ENCODE measurements at places on chromosomes 12 and 14.

DNA sequence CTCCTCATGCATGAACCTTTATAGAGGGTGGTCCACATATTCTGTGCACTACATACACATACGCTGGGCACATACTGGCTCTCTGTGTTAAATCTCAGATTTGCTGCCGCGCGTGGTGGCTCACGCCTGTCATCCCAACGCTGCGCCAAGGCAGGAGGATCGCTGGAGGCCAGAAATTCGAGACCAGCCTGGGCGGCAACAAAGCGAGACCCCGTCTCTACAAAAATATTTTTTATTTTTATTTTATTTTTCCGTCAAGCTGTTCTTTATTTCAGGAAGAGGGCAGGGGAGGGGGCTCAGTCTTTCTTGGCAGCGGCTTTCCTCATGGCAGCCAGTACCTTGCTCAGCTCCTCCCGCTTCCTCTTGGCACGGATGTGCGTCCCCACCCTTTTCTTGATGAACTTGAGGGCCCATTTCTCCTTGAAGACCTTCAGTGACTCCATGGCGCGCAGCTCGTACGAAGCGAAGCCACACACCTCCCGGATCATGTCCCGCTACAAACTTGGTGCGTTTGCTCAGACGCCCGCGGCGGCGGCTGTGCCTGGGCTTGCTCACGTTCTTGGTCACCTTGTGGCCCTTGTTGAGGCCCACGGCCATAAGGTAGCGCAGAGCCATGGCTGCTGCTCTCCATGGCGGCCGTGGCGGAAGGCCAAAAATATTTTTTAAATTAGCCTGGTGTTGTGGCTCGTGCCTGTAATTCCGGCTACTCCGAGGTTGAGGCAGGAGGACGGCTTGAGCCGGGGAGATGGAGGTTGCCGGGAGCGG lies 3.2 kb downstream of the DCAF4 start:
- DNase-seq, result no peak

GRCh38 chr12:110688446-110689280 lies at the start of gene HVCN1:
HVCN1 (minus strand) TSS chr12:110689115; CDS start chr12:110683245, 5,870 bp downstream.
- DNase-seq, result no peak

DNA sequence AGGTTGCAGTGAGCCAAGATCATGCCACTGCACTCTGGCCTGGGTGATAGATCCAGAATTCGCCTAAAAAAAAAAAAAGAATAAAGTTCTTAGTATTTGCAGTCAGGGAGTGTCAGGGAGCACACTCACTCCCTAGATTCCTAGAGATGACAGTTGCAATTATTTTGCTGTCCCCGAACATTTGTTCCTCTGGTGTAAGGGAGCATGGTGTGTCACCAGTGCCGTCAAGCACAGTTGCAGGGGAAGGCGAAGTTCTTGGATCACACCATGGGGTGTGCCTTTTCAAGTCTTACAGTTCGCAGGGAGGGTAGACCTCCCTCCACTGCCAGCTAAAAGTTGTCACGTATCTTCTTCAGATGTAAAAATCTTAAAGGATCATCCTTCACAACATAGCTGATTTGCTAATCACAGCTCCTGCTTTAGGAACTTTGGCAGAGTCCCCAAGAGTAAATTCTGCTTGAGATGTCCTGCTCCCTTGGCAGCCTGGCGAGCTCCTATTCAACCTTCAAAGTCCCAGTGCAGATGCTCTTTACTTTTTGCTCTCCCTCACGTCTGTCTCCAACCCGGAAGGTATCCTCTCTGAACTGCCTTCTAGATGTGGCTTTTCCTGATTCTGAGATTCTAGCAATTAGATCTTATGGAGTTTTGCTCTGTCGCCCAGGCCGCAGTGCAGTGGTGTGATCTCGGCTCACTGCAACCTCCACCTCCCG lies 11.3 kb downstream of the ACACB start:
- DNase-seq, result no peak

GRCh38 chr14:37147310-37147880 lies 25.0 kb downstream of the SLC25A21 start:
- no peak for DNase-seq

DNA sequence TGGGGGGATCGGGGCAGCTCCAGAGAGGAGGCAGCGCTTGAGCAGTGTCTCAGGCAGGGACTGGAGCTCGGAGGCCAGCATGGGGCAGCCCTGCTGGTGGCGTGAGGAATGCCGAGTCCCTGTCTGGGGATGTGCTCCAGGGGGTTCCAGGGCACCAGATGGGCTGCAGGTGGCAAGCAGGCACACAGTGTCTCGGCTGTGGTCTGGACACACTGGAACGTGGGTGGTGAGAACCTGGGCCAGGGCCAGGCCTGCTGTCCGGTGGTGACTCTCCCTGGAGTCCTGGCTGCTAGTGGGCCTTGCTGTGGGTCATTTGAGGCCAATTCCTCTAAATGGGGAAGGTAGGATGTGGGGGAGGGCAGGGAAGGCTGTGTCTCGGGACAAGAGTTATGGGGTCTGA lies 199.4 kb upstream of the RTL1 start:
- DNase-seq, result peak; percentile 42

DNA sequence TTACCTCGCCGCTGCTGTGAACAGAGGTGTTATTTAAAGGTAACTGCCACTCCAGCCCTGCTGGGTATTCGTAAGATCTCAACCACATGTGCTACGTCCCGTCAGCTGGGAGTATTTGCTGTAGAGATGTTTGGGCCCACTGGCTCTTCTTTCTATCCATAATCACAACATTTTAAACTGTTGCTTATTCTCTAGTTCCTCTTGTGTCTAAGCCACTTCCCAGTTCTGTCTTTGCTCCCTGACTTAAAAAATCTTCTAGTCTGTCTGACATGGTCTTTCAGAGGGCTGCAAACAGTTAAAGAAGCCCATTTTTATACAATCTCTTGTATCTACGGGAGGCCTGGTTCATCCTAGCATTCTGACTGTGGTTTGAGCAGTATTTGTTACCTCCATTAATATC lies 33.2 kb upstream of the HELB start:
- no peak for DNase-seq

DNA sequence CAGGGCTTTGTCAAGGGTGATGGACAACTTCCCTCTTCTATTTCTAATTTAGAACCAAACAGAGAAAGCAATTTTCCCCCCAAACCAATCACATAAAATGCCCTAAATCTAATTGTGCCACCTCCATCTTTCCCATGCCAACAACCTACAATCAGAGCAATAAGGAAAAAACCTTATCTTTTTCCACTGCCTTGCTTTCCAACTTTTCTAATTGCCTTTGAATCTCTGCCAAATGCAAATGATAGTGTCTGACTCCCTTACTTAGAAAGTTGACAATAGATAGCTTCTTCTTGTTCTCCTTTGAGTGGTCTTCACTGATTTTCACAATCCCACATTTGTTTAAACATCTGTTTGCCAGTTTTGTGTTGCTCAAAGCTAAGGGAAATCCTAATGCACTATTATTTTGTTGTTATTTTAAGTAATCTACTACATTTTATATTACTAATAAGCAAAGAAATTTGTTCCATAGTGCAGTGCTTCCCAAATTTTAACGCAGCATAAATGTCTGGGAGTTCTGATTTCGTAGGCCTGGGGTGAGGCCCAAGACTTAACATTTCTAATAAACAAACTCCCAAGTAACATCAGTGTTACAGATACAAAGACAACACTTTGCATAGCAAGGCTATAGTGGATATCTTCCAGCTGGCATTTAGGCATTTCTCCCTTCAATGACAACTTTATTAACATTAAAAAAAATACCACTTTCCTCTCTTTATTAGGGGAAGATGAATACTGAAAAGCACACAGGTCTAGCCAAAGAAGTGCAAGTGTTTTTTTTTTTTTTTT lies 696.3 kb upstream of the USP15 start:
- no peak for DNase-seq

DNA sequence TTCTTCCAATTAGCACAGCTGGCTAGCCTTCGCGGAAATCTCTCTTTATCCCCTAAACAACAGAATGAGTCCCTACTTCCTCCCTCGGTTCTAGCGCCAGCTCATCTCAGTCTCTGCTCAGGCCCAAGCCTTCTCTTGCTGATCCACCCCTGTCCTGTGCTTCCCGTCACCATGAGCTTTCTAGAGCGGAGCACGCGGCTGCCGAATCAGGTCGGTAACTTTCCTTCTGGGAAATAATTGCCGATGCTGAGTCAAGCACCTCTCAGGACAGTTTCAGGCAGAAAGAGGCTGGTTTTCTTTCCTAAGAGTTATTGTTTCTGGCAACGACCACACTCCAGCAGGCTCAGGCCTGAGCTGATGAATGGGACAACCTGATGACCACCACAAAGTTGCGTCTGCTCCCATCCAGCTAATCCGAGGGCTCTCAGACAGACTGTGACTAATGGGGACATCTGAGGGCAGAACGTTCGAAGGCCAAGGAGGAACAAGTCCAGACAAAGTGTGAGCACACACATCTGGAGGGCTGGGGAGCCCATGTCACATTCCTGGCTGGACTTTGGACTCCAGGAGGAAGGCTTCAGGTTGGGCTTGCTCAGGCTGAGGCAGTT lies 13.6 kb upstream of the GPR68 start:
- no peak for DNase-seq

GRCh38 chr12:6942331-6942665 lies 1.3 kb upstream of the RNU7-1 start:
- DNase-seq, result no peak

GRCh38 chr12:57888409-57889157 lies 42.1 kb upstream of the CTDSP2 start:
- peak; percentile 68 for DNase-seq

DNA sequence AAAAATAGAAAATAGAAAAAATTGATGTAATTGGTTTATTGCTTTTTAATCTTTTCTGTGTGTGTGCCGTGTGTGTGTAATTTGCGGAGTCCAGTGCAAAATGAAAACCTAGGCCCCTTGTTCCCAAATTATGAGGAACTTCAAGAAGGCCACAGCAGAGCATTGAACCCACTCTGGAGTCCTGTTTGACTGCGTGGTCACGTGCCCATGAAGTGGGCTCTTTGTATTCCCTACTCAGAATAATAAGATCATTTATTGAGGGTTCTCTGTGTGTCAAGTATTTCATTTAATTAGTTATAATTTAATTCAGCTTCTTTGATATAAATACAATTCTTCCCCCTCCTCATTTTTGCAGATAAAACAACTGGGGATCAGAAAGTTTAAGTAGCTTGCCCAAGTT lies 12.3 kb upstream of the NINJ2 start:
- no peak for DNase-seq

- DNase-seq, result no peak
Observed at GRCh38 chr12:99170461-99170860, 477.1 kb upstream of the GARIN6 start.

GRCh38 chr14:105294142-105294597 lies 6.6 kb downstream of the BRF1 start:
- DNase-seq, result no peak

DNA sequence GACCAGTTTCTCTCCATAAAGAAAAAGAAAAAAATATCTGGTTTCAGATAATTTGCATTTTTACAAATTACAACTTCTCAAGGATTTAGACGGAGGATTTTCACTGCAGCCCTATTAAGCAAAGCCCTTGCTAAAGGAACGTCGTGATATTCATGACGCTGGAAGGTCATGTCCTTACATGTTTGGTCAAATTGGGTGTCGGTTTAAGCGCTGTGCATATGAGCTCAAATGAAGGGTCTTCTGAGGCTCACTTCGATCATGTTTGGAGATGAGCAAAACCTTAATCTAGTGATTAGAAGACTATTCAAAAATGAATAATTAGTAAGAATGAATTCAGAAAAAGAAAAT lies 67.3 kb upstream of the USP15 start:
- DNase-seq, result no peak

GRCh38 chr14:102088012-102088792 lies 1.4 kb upstream of the HSP90AA1 start:
- peak; percentile 76 for DNase-seq

DNA sequence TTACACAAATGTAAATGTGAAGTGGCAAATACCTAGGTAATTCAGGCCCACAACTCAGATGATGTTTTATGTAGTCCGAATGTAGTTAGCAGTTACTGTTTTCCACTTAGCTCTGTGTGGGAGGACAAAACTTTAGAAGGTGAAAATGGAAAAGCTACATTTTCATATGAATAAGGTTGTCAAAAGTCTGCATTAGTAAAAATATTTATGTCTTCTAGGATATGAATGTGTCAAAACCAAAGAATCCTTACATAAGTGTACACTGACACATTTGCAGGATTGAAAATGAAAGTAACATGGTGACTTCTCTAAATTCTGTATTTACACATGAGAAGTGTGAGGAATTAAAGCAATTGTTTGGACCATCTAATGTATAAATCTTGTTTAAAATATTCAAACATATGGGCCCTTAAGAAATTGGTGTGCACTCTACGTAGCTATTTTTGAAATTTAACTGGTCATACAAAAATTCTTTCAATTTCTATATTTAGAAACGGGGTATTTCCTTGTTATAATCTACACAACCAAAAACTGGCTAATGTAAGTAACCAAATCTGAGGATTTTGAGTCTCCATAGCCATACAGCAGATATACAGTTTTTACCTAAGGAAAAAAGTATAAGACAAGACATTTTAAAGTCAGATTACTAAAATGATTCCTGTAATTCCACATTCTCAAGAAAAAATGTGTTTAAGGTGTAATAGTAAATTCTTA lies 5.4 kb downstream of the CDKN1B start:
- DNase-seq, result no peak
